ENCODE measurements at places on chromosomes 12 and 14. TPM values are rescaled to one million over a fixed set of nuclear protein-coding genes. Genes with fewer than 3 reads are reported as not detected.

DNA sequence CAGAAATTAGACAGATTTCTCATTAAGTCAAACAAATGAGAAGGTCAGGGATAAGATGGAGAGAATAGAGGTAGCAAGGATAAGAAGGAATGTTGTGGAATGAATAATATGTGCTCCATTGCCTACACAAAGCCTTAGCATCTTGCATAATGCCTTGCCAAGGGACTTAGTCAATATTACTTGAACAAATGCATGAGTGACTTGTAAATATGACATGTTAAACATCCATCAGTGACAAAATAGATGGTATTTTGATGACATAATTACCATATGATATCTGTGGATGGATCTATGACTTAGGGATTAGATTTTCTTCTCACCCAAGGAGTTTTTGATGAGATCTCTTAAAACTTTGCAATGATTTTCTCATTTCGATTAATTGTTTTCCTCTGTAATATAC lies 194.1 kb upstream of the RASSF8 start:
- no peak overlapping the region for H3K27ac ChIP-seq
- no peaks in the 10 kb centered on the region for H3K36me3 ChIP-seq
- DNase-seq = no peak
- H3K27me3 ChIP-seq = no peaks in the 10 kb centered on the region
- H3K4me1 ChIP-seq = no peaks in the 10 kb centered on the region

Gene LTBP2
- total RNA-seq = 60.0 TPM

DNA sequence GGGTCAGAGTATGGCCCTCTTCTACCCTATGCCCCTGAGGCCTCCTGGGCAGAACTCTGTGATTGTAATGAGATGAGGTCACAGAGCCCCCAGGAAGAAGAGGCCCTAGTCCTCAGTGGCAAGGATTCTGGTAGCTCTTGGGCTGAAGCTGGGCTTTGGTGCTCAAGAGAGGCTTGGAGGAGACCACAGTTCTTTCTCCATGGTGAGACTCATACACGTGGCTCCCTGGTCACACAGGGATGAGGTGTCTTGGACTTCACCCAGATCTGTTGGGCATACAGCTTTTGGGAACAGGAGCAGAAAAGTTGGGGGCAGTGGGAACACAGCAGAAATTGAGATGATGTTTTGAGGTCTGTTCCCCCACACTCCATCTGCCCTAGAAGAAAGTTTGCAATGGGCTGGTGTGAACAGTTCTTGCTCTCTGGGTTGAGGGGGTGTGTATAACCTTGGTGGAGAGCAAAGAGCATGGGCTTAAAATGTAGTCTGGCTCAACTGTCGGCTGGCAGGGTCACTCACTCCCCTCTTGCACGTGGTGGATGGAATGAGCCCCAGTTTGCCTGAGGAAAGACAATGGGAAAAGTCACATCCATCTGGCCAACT lies at the start of gene KRT86:
Gene KRT86, plus strand, starts transcription at position 125 of the 600 bp plus-strand sequence. CDS start 27,272 bp downstream, outside the sequence.
- H3K4me1 ChIP-seq = no peaks in the 10 kb centered on the region
- H3K4me3 ChIP-seq = no peak within 1 kb of the TSS
- no peak for DNase-seq
- no peaks in the 10 kb centered on the region for H3K27me3 ChIP-seq

DNA sequence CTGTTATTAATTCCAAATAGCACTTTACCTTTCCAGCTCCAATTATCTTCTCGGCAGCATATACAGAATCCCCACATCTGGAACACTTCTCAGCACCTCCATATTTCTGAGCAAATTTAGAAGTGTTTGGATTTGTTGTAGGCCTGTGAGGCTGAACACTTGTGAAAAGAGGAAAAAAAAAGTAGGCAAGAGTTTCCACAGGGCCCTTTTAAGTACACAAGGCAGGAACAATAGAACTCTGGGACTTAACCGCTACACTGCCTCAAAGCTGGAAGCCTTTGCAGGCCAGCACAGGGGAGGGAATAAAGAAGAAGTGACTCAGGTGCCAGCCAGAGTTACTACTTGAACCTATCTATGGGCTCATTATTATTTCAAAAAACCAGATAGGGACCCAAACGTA lies 18.6 kb downstream of the CSRP2 start:
- no peaks in the 10 kb centered on the region for H3K36me3 ChIP-seq
- no peak overlapping the region for H3K27ac ChIP-seq
- DNase-seq = no peak
- H3K27me3 ChIP-seq = no peaks in the 10 kb centered on the region
- no peak overlapping the region for H3K4me3 ChIP-seq

GRCh38 chr12:131112700-131113290 lies 159.1 kb downstream of the ADGRD1 start:
- H3K27me3 ChIP-seq = no peaks in the 10 kb centered on the region
- H3K36me3 ChIP-seq = no peaks in the 10 kb centered on the region
- no peak overlapping the region for H3K4me3 ChIP-seq
- H3K4me1 ChIP-seq = no peaks in the 10 kb centered on the region
- no peak for DNase-seq

- H3K4me3 ChIP-seq = no peak overlapping the region
- H3K4me1 ChIP-seq = peaks cover 6% of the 10 kb centered on the region
- no peak overlapping the region for H3K27ac ChIP-seq
- no peak for DNase-seq
- H3K36me3 ChIP-seq = no peaks in the 10 kb centered on the region
Observed at GRCh38 chr14:76698631-76699030, 62.6 kb upstream of the VASH1 start.

- no peaks in the 10 kb centered on the region for H3K27me3 ChIP-seq
- DNase-seq = no peak
- H3K4me3 ChIP-seq = no peak overlapping the region
- no peak overlapping the region for H3K27ac ChIP-seq
- H3K4me1 ChIP-seq = no peaks in the 10 kb centered on the region
Observed at GRCh38 chr12:30837595-30837994, 82.8 kb upstream of the CAPRIN2 start.

GRCh38 chr14:100871234-100872186 lies 32.0 kb downstream of the RTL1 start:
- H3K36me3 ChIP-seq = no peaks in the 10 kb centered on the region
- H3K4me1 ChIP-seq = no peaks in the 10 kb centered on the region
- DNase-seq = peak; percentile 32

- H3K4me3 ChIP-seq = no peak overlapping the region
- no peak for DNase-seq
- no peaks in the 10 kb centered on the region for H3K27me3 ChIP-seq
- H3K4me1 ChIP-seq = peaks cover 4% of the 10 kb centered on the region
- no peak overlapping the region for H3K27ac ChIP-seq
- H3K36me3 ChIP-seq = no peaks in the 10 kb centered on the region
Observed at GRCh38 chr14:61444215-61444768, 122.9 kb downstream of the PRKCH start.

DNA sequence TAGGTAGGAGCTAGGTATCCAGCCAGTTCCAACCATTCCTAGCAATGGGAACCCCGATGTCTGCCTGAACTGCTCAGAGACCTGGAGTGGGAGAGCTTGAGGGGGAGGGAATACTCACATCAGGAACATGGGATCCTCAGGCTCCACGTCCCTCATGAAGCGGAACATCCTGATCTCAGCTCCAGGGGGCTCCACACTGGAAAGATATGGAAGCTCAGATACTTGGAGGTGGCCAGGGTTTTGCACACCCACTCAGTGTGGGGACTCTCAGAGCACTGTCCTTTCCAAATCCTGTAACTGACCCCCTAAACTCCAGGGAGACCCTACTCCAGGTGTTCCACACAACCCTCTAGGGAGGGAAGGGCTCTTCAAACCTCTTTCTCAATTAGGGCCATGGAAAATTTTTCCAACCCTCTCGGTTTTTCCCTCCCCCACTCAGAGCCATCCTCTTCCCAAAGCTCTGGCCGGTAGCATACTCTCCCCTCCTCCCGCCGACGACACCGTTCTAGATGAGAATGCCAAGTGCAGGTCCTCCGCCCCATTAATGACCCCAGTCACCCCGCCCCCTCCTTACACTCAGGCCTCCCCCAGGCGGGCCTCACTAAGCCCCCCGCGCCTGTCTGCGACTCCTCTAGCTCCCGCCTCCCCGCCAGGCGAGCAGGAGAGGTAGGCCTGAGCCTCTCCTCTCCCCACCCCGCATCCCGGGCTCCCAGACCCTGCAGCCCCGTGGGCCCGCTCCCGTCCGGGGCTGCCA lies 597 bp downstream of the MLF2 start:
- H3K4me3 ChIP-seq = peak overlapping the region; percentile 76
- DNase-seq = no peak

Gene CD163L1
- 0.63 TPM for total RNA-seq

Gene IFNG-AS1
- total RNA-seq = not detected

Gene PRIMA1
- 4.3 TPM for total RNA-seq

DNA sequence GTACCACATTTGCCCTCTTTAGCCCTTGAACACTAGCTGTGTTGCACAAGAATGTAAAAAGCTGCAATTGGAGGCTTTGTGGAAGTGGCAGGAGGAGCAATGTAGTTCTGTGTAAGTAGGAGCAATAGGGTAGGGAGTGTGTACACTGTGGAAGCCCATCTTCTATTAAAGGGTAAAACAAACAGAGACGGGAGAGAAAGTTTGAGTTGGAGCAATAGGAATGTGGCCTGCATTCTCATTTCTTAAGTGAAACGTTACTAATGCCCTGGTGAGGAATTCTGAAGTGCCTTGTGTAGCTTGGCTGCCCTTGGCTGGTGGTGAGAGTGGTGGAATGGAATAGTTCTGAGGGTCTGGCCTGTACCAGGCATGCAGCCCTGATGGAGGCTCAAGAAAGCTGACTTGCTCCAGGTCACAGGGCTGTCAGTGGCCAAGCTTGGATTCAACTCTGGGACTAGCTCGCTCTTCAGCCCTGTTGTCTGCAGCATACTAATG lies 38.8 kb upstream of the ATP23 start:
- no peaks in the 10 kb centered on the region for H3K36me3 ChIP-seq
- no peaks in the 10 kb centered on the region for H3K27me3 ChIP-seq
- H3K4me1 ChIP-seq = peaks cover 13% of the 10 kb centered on the region
- DNase-seq = no peak
- H3K4me3 ChIP-seq = no peak overlapping the region

Gene TSHR
- total RNA-seq = not detected

GRCh38 chr14:94103554-94104150 lies 6.9 kb upstream of the IFI27 start:
- H3K4me3 ChIP-seq = no peak overlapping the region
- peak; percentile 66 for DNase-seq
- no peaks in the 10 kb centered on the region for H3K4me1 ChIP-seq
- no peaks in the 10 kb centered on the region for H3K36me3 ChIP-seq

Data from ovary (tissue), 10 donors.